NCI-H460 (cell line): ENCODE measurements at places on chromosomes 4 and X. TPM values are rescaled to one million over a fixed set of nuclear protein-coding genes. Genes with fewer than 3 reads are reported as not detected.

Gene SLC49A3
- not detected in 2 replicates for total RNA-seq

- no peak for DNase-seq
Measured at GRCh38 chr4:6331018-6331417, 61.4 kb downstream of the WFS1 start.

DNA sequence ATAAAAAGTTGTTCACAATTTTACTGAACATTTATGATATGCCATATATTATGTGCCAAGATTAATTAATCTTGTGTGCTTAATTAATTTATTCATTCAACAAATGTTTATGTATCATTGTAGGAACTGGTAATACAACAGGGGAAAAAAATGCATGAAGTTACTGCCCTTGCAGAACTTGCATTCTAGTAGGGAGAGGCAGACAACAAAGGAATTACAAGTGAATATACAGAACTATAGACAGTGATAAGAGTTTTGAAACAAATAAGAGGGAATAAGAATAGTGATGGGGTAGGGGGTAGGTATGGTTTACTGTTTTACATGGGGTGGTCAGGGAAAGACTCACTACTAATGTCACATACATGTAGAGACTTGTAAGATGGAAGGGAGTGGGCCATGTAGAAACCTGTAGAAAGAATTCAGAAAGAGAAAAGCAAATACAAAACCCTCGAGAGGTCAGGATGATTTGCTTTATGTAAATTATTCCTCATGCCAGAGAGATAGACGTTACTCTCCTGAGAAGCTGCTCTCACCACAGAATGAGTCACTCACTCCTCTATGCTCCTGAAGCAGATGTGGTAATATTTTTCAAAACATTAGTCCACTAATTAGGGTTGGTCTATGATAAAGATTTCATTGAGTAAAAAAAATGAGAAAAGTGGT, 855.0 kb upstream of the GRID2 start:
- DNase-seq = peak; percentile 17

DNA sequence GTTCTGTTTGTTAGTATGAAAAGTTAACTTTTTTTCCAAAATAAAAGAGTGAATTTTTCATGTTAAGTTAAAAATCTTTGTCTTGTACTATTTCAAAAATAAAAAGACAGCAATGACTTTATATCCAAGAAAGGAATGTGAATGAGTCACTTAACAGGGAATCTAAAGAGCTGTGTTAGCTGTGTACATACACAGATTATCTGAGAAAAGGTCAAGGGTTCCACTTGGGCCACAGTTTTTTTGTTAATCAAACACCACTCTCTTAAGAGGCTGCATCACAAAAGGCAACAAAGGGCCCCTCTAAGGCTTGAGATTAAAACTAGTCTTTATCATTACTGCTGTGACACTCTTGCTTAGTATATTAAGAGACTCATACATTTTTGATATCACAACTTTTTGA, 82.1 kb downstream of the FIP1L1 start:
- no peak for DNase-seq

Gene RIBC1
- total RNA-seq = 1.2 and 1.5 TPM in 2 replicates

GRCh38 chr4:109213056-109213455, 89.4 kb downstream of the COL25A1 start:
- DNase-seq = no peak

Gene NR3C2
- total RNA-seq = 0.12 and 0.15 TPM in 2 replicates

Gene WDR17
- 5.6 and 9.1 TPM in 2 replicates for total RNA-seq

- no peak for DNase-seq
Measured at GRCh38 chr4:119125931-119126330, 9.7 kb upstream of the MYOZ2 start.

DNA sequence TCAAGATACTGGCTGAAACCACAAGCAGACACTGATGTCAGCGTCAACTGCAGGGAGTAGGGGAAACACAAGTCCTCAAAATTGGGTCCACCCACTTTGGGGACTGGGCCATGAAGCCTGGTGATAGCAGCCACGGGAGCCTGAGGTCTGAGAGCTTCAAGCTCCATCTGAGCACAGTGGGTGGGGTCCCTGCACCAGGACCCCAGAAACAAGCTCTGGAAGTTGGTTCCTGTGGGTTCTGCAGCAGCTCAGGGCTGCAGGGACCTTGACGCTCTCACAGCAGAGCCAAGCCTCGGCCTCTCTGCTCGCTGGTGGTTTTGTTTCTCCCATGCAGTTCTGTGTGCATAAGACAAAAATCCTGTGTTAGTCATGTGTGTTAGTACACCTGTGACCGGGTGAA, 54.5 kb downstream of the CPLX1 start:
- no peak for DNase-seq

Gene ZDHHC15
- not detected in 2 replicates for total RNA-seq

- DNase-seq = no peak
Measured at GRCh38 chr4:113978561-113979147, 793 bp downstream of the ARSJ start.

DNA sequence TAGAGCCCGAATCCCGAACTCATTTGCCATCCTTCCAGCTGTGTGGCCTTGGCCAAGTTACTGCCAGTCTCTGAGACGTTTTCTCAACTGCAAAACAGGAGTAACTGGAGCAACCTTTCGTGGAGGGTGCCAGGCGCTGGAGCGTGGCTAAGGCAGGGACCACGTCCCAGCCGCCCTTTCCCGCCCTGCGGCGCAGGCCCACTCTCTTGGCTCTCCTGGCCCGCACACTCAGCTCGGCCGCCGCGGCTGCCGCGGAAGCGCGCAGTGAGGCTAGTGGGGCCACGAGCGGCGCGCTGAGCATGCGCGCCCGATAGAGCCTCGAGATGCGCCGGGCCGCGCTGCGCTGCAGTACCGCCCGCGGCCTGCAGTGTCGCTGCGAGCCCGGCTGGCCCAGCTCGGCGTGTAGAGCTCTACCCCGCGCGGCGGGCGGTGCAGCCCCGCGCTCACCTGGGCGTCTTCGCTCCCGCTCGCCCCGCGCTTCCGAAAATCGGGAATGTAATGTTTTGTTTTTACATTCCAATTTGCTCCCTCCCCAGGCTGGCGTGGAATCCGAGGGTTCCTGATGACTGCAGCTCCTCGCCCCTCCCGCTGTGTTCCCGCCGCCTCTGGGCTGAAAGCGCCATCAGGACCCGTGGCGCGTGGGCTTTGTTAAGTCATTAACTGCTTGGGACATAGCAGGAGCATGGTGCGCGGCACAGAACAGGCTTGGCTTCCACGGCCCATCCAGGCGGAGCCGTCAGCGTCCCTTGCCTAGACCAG, 4.0 kb upstream of the ZNF518B start:
- peak; percentile 36 for DNase-seq

Gene GRID2
- not detected in 2 replicates for total RNA-seq

DNA sequence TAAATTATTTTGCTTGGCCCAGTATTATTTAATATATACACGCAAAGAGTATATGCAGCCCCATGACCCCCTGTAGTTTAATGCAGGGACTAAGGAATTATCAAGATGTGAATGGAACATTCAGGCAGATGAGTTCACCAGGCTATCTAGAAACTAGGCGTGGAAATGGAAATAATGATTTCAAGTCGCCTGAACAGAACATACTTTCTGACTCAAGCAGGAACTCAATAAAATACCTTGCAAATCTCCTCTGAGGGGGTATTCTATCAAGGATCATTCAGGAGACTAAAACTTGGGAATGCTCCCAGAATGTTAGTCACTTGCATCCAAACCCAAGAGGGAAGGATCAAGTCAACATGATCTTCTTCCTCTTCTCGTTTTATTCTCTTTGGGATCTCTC, 59.6 kb upstream of the RASSF6 start:
- no peak for DNase-seq

Gene NLRP2B
- not detected in 2 replicates for total RNA-seq

Gene GPRIN3
- 36.5 and 42.8 TPM in 2 replicates for total RNA-seq

DNA sequence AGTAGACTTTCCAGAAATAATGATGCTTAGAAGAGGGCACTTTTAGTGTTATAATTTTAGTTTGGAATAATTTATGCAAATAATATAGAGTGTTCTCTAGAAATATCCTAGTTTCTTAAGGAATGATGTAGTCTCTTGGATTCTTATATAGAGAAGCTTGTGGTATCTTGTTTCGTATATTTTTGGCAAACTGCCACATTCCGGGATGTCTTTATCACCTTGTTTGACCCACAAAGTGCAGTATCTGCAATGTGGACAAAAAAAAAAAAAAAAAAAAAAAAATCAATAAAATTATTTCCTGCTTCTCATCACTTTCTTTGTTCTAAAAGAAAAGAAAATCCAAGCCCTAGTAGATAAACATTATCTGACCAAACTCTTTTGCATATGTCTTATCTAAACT, 1577.7 kb upstream of the TENM3 start:
- DNase-seq = no peak

- DNase-seq = no peak
Measured at GRCh38 chr4:126899331-126899801, 733.4 kb upstream of the INTU start.

Gene CXCL10
- total RNA-seq = not detected in 2 replicates

GRCh38 chr4:143082701-143083100, 102.0 kb upstream of the USP38 start:
- DNase-seq = no peak

GRCh38 chr4:123092586-123092985, 170.2 kb upstream of the NUDT6 start:
- DNase-seq = no peak

DNA sequence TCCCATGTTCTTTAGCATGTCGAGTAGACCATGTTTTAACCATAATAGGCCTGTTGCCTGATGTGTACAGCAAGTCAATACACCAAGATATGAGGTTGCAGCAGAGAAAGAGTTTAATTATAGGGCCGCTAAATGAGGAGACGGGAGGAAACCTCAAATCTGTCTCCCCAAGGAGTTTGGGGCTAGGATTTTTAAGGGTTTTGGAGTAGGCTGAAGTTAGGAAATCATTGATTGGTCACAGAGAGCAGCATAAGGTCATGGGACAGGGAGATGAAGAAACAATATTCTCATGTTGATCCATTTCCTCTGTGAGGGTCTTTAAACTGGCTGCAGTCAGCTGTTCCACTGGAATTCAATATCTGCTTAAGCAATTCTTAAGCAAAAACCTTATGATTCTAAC, 160.2 kb upstream of the GALNT7 start:
- DNase-seq = no peak

GRCh38 chr4:152399246-152399645, 136.6 kb downstream of the FBXW7 start:
- no peak for DNase-seq

DNA sequence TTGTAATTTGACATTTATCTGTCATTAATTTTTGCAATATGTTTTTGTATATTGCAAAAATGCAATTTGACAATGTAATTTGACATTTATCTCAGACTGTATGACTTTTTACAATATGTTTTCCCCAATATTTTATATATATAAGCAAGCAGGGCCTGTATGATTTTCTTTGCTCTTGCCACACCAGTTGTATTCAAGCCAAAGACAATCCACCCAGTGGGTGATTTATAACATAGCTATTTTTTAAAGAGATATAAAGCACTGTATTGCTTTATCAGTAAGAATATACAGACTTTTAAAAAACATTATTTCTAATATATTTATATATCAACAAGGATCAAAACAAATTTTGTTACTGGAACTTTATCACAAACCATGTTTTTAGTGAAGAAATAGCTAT, 47.3 kb downstream of the SLIT2 start:
- DNase-seq = no peak

DNA sequence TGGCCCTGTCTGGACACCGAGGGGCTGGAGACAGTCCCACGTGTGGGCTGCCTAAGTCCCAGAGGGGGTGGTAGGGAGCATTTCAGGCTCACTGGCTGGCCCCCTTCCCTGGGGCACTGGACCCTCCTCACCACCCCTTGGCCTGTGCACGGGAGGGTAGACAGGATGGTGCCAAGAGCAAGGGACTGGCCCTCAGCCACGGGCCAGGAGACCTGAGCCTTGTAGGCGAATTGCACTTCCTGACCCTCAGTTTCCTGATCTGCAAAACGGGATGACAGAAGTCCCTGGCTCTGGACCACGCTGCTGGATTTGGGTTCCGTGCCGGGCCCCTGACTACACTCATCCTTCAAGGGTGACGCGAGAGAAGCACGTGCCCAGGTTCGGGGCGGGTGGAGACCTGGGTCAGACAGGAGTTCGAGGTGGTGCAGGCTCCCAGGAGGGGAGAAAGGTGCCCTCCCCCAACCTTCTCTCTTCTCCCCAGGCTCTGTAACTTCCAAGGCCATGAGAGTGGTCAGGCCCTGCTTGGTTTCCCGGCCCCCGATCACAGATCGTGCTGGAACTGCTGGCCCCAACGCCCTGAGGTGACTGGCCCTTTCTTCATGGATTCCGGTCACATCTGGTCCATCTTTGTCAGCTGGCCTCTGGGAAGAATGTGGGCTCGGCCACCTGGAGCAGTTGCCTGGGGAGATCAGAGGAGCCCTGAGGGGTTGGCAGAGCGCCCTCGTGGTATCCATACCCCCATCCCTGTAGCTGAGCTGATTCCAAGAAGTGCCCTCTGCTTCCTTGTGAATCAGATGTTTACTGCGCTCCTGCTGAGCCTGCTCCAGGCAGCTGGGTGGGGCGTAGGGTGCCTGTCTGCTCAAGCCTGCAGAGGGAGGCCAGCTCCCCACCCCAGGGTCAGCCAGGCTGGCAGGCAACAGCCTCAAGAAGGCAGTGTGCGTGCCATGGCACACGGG, 3.3 kb downstream of the SH3BP2 start:
- no peak for DNase-seq

Gene CFP
- total RNA-seq = 0.10 TPM in 1 of 2 replicates, not detected in the other

GRCh38 chr4:99208719-99209075, 10.3 kb downstream of the ADH6 start:
- DNase-seq = no peak

- DNase-seq = no peak
Measured at GRCh38 chr4:94084155-94084554, 123.5 kb upstream of the SMARCAD1 start.

Gene NHS
- total RNA-seq = 4.6 and 5.0 TPM in 2 replicates

GRCh38 chr4:66956852-66957251, 588.5 kb downstream of the CENPC start:
- DNase-seq = no peak

Gene SSX2B
- total RNA-seq = not detected in 2 replicates

GRCh38 chr4:177228599-177228998, 81.1 kb upstream of the NEIL3 start:
- no peak for DNase-seq

DNA sequence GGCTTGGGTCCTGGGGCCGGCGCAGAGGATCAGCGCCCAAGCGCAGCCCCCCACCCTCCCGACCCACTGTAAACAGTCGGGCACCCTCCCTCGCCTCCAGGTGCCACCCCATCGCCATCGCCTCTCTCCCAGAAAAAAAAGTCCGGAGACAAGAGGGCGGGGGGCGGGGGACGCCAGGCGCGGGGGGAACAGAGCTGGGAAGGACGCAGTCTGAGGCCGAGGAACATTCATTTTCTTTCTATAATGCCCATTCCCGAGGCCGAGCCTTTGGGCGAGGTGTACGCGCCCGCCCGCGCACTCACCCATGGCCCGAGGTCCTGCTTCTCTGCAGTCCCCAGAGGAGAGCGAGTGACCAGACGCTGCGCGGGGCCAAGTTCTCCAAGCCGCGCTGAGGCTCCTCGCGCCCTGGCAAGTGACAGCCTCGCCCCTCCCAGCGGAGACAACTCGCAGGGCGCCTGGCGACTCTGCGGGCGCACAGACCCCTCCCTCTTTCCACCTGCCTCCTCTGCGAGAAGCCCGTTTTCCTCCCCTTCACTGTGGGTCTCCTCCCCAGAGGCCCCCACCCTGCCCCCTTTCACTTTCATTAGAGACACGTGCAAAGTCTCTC, 63.5 kb upstream of the WDR17 start:
- DNase-seq = peak; percentile 3

Gene BMP3
- not detected in 2 replicates for total RNA-seq
